ENCODE measurements at places on chromosomes 2 and 18.

GRCh38 chr18:77392321-77392720, 142.7 kb downstream of the GALR1 start:
- DNase-seq, result no peak

DNA sequence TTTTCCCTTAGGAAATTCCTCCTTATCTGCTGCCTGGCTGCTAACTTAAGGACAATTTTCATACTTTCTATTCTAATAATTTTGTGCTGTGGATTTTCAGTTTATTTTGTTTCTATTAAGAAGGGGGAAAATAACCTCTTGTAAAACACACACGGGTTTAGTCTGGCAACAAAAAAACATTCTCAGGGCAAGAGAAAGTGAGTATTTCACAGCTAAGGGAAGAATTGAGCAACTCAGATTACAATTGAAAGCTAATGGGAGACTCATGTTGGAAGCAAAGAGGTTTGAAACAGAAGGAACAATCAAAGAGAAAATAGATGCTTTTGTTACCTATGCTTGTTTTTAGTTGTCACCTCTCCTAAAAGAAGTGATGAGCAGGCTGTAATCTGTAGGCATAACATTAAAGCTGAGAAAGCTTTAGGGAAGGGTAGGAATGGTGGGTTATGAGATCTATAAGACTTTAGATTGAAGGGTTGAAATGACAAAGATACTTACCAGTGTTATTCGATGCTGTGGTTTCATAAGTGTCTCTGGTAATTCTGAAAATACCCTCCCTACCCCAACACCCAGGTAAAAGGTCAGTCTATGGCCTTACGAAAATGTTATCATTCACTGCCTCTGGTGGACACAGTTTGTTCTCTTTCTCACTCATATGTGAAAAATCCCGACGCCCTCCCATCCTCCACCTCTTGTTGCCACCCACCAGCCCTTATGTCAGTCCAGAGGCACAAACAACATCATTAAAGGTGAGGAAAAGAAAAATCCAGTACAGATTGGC, 510.9 kb downstream of the TXNL1 start:
- no peak for DNase-seq

- DNase-seq, result no peak
Observed at GRCh38 chr2:134148843-134149472, 104.9 kb upstream of the MGAT5 start.

DNA sequence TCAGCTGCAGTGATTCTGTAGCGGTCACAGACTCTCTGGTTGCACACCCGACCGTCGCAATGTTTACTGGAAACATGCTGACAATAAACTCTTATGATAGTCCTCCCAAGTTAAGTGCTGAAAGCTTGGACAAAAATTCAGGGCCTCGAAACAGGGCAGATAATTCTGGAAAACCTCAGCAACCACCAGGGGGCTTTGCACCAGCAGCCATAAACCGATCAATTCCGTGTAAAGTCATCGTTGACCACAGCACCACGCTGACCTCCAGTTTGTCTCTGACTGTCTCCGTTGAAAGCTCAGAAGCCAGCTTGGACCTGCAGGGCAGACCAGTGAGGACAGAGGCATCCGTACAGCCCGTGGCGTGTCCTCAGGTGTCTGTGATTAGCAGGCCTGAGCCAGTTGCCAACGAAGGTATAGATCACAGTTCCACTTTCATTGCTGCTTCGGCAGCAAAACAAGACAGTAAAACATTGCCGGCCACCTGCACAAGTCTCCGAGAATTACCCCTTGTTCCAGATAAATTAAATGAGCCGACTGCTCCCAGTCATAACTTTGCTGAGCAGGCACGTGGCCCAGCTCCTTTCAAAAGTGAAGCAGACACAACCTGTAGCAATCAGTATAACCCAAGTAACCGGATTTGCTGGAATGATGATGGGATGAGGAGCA, 166.1 kb downstream of the ASXL3 start:
- no peak for DNase-seq

- DNase-seq, result no peak
Observed at GRCh38 chr18:7812431-7813063, 245.4 kb downstream of the PTPRM start.

- DNase-seq, result no peak
Observed at GRCh38 chr2:98936353-98937351, 627 bp upstream of the CRACDL start.

DNA sequence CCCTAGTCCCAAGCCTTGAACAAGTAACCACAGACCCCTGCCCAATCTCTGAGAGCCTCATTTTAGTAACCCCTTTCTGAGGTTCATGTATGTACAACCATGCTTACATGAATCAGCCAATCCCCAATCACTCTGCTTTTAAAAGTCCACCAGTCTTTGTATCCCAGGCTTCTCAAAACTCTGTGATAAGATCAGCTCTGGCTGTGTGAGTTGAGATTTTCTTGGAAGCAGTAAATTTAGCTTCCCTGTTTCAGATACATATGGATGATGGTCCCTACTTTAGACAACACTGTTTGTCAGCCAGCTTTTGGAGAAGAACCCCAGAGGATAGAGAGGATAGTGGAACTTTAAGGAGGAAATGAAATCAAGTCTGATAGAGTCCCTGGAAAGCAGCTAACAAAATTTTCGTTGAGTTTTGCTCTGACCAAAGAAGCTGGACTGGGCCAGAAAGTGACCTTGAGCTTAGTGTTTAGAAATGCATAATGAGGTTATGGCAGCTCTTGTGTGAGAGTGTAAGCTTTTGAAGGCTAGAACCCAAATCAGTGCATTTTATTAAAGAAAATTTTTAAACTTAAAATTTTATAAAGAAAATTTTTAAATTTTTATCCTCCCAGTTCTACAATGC, 3.7 kb downstream of the ADNP2 start:
- no peak for DNase-seq

DNA sequence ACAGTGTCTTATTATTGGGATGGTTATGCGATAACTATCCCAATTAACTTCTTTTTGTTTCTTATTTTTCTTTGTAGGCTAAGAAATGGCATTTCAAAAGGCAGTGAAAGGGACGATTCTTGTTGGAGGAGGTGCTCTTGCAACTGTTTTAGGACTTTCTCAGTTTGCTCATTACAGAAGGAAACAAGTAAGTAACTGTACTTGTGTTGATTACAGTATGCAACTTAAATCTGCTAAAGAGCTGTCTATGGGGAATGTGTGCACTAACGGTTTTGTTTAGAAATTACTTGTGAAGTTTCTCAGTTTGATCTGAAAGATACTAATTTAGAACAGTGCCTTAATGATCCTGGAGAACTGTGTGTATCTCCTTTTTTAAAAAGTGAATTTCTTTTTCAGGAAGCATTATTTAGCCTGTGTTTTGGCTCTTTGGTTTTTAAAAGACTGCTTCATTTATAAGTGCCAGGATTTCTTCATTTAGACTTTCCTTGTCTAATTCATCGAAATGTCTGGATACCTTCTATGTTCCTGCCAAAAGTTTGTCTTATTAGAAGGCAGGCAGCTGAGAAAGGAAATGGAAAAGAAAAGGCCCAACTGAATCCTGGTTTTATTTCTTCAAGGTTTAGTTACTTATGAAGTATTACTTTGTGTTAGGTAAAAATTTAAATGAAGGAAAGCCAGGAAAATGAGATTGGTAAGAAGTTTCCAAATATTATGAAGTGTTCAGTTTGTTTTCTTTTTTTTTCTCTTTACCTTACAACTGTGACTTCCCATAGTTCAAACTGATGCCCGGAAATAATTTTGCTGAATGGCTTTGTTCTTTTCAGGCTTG, 40.1 kb downstream of the GPD2 start:
- no peak for DNase-seq

DNA sequence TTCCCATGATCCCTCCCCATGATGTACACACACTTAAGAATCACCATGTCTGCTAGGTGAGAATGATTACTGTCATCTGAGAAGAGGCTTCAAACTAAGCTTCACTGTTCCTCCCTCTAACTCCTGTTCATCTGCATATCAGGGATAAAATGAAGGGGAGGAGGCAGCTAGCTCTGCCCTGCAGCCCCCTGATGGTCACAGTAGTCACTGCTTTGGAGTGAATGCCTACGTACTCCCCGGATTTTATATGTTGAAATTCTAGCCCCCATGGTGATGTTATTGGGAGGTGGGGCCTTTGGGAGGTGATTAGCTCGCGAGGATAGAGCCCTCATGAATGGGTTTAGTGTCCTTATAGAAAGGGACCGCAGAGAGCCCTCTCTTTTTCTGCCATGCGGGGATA, 156.4 kb downstream of the NCKAP5 start:
- DNase-seq, result no peak

DNA sequence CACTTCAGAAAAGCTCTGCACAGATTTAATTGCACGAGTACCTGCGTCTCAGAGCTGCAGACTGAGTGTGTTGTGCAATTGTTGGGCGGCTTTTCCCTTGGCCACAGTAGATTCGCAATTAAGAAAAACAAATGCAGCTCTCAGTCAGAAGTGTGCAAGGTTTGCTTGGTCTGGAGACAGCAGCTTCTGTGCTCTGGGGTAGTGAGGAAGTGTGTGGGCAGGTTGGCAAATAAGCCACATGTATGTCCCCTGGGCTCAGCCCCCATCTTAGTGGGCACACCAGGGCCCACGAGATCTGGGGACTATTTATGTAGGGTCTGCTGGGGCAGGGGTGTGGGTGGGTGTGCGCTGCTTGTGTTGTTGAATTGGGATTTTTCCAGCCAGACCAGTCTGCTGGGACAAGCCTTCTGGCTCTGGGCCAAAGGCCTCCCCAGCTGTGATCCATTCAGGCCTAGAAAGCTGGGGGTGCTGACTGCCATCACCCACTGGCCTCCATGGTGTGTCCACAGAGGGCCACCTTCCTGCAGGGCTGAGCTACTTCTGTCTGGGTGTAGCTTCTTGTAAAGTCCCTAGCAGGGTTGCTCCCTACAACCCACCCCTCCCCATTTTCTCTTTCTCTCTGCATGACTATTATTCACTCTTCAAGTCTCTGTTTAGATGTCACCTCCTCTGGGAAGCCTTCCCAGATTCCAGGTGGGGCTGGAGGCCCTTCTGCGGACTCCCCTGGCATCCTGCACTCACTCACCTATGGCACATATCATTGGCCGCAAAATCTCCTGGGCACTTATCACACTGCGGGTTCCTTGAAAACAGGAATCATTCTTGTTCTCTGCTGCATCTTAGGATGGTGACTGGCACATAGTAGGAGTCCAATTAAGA, 67.8 kb downstream of the ODC1 start:
- DNase-seq, result no peak

DNA sequence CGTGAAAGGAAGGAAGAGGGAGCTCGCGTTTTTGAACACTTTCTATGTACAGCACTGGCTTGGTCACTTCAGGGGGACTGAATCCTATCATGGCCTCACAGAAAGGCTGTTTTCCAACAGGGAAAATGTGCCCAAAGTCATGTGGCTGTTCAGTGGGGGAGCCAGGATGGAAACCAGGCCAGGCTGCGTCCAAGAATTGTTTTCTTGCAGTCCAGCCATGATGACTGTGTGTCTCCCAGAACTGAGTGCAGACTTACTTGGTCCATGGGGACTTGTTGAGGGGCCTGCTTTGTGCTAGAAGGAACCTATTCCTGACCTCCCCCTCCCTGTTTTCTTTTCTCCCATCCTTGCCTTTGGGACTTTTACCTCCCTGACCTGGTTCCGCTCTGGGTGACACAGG, 46.9 kb downstream of the EMILIN2 start:
- no peak for DNase-seq

GRCh38 chr2:83055376-83056010, 1403.6 kb downstream of the SUCLG1 start:
- no peak for DNase-seq

DNA sequence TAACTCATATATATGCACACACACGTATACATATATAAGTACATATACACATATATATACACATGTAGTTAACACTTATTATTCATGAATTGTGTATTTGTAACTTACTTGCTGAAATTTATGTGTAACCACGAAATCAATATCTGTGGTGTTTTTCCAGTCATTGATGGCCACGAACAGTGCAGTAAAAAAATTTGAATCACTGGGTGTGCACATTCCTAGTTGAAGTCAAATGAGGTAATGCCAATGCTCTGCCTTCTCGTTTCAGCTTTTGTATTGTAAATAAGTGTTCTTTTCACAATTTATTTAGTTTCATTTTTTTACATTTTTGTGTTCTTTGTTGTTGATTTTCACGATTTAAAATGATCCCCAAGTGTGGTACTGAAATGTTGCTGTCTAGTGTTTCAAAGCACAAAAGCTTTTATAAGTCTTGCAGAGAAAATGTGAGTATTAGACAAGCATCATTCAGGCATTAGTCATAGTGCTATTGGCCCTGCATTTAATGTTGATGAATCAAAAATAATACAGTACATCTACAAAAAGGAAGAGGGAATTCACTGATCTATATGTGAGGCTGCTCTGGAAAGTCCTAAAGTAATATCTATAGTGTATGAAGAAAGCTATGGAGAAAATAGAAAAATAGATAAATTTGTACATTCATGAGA, 419.0 kb downstream of the DSC3 start:
- no peak for DNase-seq

DNA sequence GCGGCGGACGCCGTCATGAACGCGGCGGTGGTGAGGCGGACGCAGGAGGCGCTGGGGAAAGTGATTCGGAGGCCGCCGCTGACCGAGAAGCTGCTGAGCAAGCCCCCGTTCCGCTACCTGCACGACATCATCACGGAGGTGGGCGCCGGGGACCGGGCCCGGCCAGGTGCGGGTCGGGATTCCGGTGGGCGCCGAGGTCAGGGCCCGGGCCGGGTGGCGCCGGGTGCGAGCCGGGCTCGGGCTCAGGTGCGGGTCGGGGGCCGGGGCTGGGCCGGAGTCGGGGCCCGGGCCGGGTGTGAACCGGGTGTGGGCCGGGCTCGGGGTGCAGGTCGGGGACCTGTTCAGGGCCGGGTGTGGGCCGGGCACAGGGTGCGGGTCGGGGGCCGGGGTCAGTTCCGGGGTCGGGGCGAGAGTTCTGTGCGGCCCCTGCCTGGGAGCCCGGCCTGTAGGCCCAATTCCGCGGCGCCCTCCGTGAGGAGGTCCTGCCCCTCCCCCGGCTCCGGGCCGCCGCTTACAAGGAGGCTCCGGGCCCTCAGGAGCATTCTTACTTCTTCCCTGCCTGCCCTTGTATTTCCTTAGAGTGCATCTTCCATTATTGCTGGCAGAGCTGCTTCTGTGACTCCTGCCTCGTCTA, 447 bp downstream of the TRAF3IP1 start:
- no peak for DNase-seq

- no peak for DNase-seq
Observed at GRCh38 chr2:162400336-162400735, 56.4 kb downstream of the GCA start.

- DNase-seq, result no peak
Observed at GRCh38 chr2:1454346-1454745, 41.1 kb downstream of the TPO start.

GRCh38 chr2:44798139-44798659, 143.3 kb upstream of the SIX3 start:
- DNase-seq, result no peak

GRCh38 chr2:122167515-122167914, 412.1 kb downstream of the TSN start:
- no peak for DNase-seq

DNA sequence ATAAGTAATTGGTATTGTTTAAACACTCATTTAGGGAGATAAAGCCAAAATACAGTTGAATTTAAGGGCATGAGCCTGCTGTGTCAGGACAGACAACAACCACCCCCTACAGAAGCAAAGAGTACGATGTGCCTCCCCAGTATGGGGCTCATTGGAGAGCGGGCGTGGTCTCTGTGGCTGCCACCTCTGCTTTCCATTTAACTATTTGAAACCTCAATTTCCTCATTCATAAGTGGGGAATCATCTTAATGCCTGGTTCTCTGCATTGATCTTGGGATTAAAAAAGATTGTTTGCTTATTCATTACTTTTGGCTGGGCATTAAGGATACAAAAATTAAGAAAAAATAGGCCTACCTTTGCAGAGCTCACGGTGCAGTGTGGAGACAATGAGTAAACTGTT, 21.4 kb downstream of the KCNS3 start:
- no peak for DNase-seq

Data from CD8-positive, alpha-beta T cell (primary cell).